ENCODE measurements at places on chromosomes 4 and X.

DNA sequence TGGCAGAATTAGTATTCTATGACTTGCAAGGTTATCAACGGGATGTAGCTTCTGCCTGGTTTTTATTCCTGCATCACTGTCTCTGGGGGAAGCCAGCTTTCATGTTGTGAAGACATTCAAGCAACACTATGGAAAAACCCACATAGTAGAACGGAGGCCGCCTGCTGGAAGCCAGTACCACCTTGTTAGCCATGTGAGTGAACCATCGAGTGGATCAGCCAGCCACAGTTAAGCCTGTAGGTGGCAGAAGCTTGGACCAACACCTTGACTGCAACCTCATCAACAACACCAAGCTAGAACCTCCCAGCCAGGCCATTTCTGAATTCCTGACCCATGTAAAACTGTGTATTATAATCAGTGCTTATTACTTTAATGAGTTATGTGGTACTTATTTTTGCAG, 538.2 kb downstream of the KCNIP4 start:
- DNase-seq: no peak

- DNase-seq: no peak
Observed at GRCh38 chrX:105646592-105647372, 175.6 kb upstream of the NRK start.

GRCh38 chr4:126221717-126222340, 907.1 kb downstream of the FAT4 start:
- no peak for DNase-seq

DNA sequence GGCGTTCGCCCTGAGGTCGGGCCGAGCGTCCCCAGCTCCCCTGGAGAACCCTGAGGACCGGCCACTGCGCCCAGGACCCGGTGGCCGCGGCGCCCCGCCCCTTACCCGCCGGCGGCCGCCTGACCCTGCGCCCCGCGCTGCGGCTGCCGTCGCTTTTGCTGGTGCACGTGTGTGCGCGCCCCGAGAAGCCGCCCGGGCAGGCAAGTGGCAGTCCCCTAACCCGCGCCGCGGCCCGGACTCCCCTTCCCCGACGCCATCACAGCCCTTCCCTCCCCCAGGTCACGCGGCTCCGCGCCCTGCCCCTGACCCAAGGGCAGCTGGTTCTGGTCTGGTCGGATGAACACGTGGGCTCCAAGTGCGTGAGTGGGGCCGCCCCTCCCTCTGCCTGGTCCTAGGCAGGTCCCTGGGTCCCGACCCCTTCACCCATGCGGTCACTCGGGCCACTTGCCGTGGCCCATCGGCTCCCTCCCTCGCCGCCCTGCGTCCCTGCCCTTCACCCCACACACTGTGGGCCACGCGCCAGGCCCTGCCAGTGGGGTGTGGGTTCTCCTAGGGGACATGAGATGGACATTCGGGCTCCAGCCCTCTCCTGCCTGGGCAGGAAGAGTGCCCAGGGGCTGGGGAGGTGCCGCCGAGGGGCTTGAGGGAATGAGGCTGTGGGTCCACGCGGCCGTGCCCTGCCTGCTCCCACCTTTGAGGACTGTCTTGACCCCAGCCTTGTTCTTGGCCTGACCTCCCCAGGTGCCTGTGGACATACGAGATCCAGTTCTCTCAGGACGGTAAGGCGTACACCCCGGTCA, 8.0 kb upstream of the FGFRL1 start:
- DNase-seq: no peak

DNA sequence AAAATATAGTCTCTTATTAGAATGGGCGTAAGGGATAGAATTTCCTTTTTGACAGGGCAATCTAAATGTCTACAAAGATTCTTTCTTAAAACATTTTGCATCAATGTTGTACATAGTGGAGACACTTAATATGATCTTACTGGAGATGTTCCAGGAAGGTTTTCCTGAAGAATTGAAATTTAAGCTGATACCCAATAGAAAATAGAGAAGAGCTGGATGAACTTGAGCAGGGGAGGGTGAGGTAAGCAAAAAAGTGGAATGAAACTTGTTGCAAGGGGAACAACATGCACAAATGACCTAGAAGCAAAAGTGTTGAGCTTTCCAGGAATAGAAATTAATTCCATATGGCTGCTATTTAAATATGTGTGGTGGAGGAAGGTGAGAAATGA, 19.7 kb downstream of the SLAIN2 start:
- DNase-seq: no peak

GRCh38 chr4:7315935-7316334, 118.8 kb downstream of the PSAPL1 start:
- DNase-seq: no peak

DNA sequence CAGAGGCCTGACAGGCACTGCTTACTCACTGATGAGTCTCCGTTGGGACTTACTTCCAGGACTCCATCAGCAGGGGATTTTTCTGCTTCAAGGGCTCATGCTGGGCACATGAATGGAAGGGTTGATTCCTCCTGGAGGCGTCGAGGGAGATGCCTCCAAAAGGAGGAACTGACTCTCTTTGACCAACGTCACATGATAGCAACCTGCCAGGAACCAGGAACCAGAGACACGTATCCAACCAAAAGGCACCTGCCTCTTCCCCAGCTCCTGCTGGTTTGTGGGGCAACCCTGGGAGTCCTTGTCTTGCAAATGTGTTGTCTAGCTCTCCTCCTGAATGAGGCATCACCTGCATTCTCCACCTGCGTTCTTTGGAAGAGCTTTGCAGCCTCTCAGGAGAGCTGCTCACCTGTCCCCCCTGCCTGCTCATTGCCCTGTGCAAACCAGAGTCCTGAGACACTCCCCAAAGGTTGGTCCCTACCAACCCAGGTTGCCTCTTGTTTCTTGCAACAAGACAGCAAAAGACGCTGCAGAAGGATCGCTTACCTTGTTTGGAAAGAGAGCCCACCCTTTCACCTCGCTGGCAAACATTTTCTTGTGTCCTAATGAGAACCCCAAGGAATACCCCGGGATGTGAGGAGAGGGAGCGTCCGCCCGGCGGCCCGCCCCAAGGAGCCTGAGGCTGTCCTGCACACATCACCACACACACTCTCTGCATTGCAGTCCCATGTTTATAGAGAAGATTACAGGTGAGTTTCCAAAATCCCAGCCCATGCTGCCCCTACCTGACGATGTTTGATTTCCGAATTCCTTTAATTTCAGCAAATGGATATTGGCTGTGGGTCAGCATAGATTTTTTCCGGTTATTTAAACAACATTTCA, 30.5 kb upstream of the SHOX start:
- DNase-seq: no peak

DNA sequence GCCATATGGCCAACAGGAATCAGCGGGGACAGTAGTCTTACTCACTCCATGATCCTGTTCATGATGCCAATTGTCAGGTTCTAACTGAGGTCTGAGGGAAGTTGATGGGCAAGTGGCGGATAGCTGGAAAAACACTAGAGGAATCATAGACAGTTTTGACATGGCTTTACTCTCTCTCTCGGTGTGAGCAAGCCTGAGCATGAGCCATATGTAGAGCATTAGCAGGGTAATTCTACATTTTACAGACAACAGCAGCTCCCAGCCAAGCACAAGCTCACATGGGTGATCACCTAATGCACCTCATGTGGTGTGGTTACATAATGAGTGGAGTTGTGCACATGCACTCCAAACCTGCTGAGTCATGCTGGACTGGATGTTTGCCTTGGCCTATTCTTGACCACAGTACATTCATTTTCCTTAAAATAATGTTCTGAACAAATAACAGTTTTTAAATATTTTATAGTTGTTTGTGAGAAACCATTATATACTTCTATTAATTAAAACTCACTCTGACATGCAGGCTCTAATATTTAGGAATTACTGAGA, 429.2 kb downstream of the GPAT3 start:
- DNase-seq: peak; percentile 23

GRCh38 chr4:187208651-187209050, 485.0 kb upstream of the FAT1 start:
- DNase-seq: no peak

- DNase-seq: no peak
Observed at GRCh38 chr4:5899396-5899795, 6.5 kb upstream of the CRMP1 start.

- no peak for DNase-seq
Observed at GRCh38 chr4:6439120-6439762, 33.2 kb downstream of the PPP2R2C start.

- DNase-seq: no peak
Observed at GRCh38 chr4:123170843-123171242, 225.8 kb upstream of the SPRY1 start.

DNA sequence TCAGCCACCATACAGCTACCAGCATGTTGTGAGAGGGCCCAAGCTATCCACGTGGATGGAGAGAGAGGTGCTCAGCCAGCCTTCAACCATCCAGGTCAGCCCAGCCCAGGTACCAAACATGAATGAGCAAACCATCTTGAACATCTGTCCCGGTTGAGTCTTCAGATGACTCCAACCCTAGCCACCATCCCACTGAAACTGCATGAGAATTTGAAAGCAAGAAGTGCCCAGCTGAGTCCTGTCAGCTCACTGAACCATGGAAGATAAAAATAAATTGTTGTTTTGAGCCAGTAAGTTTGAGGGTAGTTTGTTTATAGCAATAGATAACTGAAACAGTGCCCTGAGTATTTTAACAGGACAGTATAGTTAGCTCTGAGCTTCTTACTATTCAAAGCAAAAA, 7.3 kb upstream of the SEL1L3 start:
- peak; percentile 74 for DNase-seq

DNA sequence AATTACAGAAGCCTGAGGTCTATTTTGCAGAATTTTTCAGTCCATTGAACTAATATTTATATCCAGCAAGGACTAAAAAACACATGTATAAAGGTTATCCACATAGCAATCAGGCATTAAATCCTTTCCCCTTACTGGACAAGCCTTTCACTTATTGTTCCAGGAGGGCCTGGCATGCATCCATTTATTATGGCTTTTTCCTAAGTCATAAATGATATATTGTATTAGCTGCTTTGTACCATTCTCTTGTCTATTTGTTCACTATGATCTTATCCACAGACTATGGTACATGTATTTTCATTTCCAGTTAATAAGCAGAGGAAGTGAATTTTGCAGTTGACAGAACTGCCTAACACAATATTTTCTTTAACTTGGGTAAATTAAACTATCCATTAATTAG, 105.4 kb upstream of the ANK2 start:
- DNase-seq: no peak

DNA sequence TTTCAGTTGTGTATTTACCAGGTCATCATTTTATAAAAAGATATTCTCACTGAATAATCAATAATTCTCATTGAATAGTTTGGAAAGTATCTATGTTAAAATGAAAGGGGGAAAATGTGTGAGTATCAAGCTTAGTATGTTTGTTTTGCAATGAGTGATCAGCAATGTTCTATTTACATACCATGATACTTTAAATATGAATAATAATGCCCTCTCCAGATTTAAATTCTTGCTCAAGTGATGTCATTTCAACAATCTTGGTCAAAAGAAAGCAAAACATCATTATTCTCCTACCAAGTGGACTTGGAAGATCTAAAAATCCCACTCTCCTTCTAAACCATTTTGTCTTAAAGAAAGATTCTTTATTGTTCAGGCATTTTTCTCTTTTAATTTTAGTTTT, 42.1 kb upstream of the ANKRD50 start:
- DNase-seq: no peak

DNA sequence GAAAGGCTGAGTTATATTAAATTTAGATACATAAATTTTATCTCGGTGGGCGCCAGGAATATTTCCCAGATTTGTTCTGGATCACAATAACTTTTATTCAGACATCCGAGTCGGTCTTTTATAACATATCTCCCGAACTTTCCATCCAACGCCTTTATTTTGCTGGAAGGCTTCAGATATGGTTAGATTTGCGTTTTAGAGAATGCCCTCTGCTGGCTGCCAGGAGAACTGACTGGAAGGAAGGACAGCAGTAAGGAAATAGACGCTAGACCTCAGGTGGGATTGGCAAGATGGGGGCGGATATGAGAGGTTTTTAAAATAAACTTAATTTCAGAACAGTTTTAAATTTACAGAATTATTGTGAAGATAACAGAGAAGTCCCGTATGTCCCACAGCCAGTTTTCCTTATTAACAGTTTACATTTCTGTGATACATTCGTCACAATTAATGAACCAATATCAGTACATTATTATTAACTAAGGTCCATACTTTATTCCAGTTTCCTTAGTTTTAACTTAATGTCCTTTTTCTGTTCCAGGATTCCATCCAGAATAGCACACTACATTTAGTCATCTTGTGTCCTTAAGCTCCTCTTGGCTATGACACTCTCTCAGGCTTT, 4.6 kb upstream of the KANTR start:
- DNase-seq: peak; percentile 61
